Activated CD8-positive, alpha-beta T cell treated with anti-CD3 and anti-CD28 coated beads, Interleukin-2, amount 10 ng/mL, durations not matched to agents 7 days and 5 days (primary cell): ENCODE measurements at places on chromosomes 11 and 22. TPM values are rescaled to one million over a fixed set of nuclear protein-coding genes. Genes with fewer than 3 reads are reported as not detected.

The ARHGEF17 gene
- 0.18 TPM for total RNA-seq

The AIFM3 gene
- total RNA-seq = 0.39 TPM

The EMID1 gene
- total RNA-seq = not detected

The LDHAL6A gene
- total RNA-seq = not detected

The SEPTIN3 gene
- 0.21 TPM for total RNA-seq

The TBX1 gene
- total RNA-seq = 1.5 TPM

The FAM118A gene
- total RNA-seq = 50.6 TPM

The SCGB1A1 gene
- total RNA-seq = not detected

The DGCR6L gene
- 56.3 TPM for total RNA-seq

The ADAMTS15 gene
- 0.05 TPM for total RNA-seq

GRCh38 chr22:47623066-47623762 lies 860.8 kb downstream of the TBC1D22A start:
- no peaks in the 10 kb centered on the region for H3K36me3 ChIP-seq
- DNase-seq = peak; percentile 2
- H3K4me1 ChIP-seq = no peaks in the 10 kb centered on the region
- no peaks in the 10 kb centered on the region for H3K27me3 ChIP-seq

GRCh38 chr22:36817525-36817848 lies 652 bp upstream of the PVALB start:
- peaks cover 72% of the 10 kb centered on the region for H3K27me3 ChIP-seq
- no peak for DNase-seq
- no peak overlapping the region for H3K27ac ChIP-seq
- no peak overlapping the region for H3K4me3 ChIP-seq
- H3K4me1 ChIP-seq = peaks cover 6% of the 10 kb centered on the region
- no peaks in the 10 kb centered on the region for H3K36me3 ChIP-seq

GRCh38 chr22:33470456-33470855 lies 412.3 kb upstream of the SYN3 start:
- H3K27ac ChIP-seq = no peak overlapping the region
- no peak for DNase-seq
- H3K4me1 ChIP-seq = no peaks in the 10 kb centered on the region
- H3K36me3 ChIP-seq = no peaks in the 10 kb centered on the region

DNA sequence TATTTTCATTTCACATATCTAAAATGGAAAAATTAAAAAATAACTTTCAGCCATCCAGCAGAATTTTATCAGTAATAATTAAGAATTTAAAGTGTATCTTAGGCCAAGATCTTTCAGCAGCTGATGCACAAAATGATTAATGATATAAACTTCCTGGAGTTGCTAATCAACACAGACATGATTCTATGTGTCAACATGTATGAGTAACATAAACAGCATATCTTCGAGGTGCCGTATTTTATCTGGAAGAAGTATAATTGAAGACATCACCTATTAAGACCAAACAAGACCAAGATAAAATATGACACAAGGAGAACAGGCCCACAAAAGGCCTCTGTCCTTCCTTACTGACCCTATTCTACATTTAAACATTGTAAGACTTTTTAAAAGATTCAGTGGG lies 45.2 kb downstream of the SLC5A12 start:
- no peaks in the 10 kb centered on the region for H3K36me3 ChIP-seq
- H3K27me3 ChIP-seq = no peaks in the 10 kb centered on the region
- no peak for DNase-seq
- no peak overlapping the region for H3K4me3 ChIP-seq
- no peaks in the 10 kb centered on the region for H3K4me1 ChIP-seq
- H3K27ac ChIP-seq = no peak overlapping the region

DNA sequence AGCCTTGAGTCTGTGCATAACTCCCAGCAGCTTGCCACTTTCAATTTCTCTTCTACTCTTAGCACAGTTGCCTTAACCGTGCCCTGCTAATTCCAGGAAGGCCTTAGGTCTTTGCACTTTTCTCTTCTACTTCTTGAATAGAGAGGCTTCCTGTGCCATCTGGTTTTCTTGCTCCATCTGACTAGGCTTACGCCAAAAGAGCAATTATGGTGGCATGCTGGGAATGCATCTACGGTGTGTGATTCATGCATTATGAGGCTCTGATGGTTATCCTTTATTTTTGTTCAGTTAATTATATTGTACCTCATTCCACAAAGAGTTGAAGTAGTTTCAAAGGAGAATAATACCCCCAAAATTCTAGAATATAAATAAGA lies 29.4 kb downstream of the SIK2 start:
- peaks cover 19% of the 10 kb centered on the region for H3K36me3 ChIP-seq
- H3K27me3 ChIP-seq = no peaks in the 10 kb centered on the region
- peaks cover 36% of the 10 kb centered on the region for H3K4me1 ChIP-seq
- H3K4me3 ChIP-seq = no peak overlapping the region

GRCh38 chr11:2963761-2964160 lies 28.4 kb downstream of the NAP1L4 start:
- no peak overlapping the region for H3K27ac ChIP-seq
- H3K4me3 ChIP-seq = no peak overlapping the region
- H3K27me3 ChIP-seq = no peaks in the 10 kb centered on the region
- no peak for DNase-seq

DNA sequence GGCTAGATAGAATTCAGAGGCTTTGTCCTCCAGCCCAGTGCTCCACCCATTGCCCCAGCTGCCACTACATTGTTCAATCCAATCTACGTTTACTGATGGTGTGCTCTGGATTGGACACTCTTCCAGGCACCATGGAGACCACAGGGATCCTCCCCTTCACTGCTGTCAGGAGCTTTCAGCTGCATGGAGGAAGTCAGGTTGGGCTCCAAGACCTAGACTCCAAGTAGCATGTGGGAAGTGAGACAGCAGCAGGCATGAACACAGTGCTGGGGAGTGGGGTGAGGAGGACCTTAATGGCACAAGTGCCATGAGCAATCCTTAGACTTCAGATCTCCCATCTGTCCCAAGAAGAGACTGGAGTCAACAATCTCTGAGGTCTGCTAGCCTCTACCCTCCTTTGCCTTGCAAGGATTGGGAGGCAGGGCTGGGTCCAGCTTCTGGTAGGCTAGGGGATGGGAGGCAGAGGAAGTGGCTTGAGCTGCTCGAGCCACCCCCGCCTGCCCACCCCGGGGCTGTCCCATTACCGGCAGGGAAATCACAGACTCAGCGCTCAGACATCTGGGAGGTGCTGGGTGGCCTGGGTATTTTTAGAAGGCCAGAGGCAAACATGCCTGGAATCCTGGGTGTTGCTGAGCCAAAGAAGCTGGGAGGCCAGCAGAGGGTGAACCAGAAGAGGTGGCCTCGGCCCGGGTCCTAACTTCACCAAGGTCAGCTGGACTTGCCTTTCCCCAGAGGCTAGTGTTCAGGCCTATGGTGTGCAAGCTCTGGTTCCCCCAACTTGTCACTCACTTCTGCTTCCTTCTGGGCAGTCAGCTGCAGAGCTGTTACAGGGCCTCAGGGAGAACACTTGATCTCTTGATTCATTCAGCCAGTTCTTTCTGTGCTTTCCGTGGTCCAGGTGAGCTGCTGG lies 15.2 kb upstream of the FCHSD2 start:
- DNase-seq = no peak
- H3K36me3 ChIP-seq = no peaks in the 10 kb centered on the region
- H3K27ac ChIP-seq = no peak overlapping the region
- peaks cover 65% of the 10 kb centered on the region for H3K4me1 ChIP-seq
- H3K27me3 ChIP-seq = no peaks in the 10 kb centered on the region
- no peak overlapping the region for H3K4me3 ChIP-seq

DNA sequence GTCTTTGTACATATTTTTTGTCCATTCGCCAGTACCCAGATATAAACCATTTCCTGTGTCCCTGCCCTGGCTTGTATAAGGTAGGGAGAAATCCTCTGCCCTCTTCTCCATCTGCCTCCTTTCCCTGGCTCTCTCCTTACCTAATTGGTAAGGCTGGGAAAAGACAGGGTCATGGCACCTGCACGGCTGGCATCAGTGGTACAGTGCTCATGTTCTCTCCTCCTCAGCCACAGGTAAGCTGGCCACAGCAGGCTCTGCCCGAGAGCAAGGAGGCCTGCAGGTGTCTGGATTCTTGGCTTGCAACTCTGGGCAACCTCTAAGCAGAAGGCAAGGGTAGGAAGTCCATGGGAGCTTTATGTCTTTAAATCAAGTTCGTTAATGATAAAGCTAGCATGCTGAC lies 419.9 kb downstream of the BUD13 start:
- no peaks in the 10 kb centered on the region for H3K4me1 ChIP-seq
- H3K27me3 ChIP-seq = no peaks in the 10 kb centered on the region
- no peak overlapping the region for H3K4me3 ChIP-seq
- no peaks in the 10 kb centered on the region for H3K36me3 ChIP-seq
- DNase-seq = no peak

GRCh38 chr22:43827926-43828724 lies 16.0 kb upstream of the EFCAB6 start:
- peaks cover 3% of the 10 kb centered on the region for H3K27me3 ChIP-seq
- H3K4me1 ChIP-seq = no peaks in the 10 kb centered on the region
- no peak overlapping the region for H3K27ac ChIP-seq
- no peak for DNase-seq
- no peak overlapping the region for H3K4me3 ChIP-seq
- H3K36me3 ChIP-seq = no peaks in the 10 kb centered on the region

- no peak overlapping the region for H3K4me3 ChIP-seq
- H3K27ac ChIP-seq = no peak overlapping the region
- no peaks in the 10 kb centered on the region for H3K36me3 ChIP-seq
- H3K27me3 ChIP-seq = peaks cover 41% of the 10 kb centered on the region
- no peak for DNase-seq
- H3K4me1 ChIP-seq = no peaks in the 10 kb centered on the region
Observed at GRCh38 chr11:123286761-123287160, 91.7 kb upstream of the CLMP start.

DNA sequence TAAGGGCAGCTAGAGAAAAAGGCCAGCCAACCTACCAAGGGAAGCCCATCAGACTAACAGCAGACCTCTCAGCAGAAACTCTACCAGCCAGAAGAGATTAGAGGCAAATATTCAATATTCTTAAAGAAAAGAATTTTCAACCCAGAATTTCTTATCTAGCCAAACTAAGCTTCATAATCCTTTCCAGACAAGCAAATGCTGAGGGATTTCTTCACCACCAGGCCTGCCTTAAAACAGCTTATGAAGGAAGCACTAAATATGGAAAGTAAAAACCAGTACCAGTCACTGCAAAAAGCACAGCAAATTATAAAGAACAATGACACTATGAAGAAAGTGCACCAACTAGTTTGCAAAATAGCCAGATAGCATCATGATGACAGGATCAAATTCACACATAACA lies 30.6 kb upstream of the CASP12 start:
- H3K4me1 ChIP-seq = peaks cover 21% of the 10 kb centered on the region
- H3K27me3 ChIP-seq = no peaks in the 10 kb centered on the region
- no peak overlapping the region for H3K4me3 ChIP-seq
- peaks cover 77% of the 10 kb centered on the region for H3K36me3 ChIP-seq
- H3K27ac ChIP-seq = no peak overlapping the region
- no peak for DNase-seq

DNA sequence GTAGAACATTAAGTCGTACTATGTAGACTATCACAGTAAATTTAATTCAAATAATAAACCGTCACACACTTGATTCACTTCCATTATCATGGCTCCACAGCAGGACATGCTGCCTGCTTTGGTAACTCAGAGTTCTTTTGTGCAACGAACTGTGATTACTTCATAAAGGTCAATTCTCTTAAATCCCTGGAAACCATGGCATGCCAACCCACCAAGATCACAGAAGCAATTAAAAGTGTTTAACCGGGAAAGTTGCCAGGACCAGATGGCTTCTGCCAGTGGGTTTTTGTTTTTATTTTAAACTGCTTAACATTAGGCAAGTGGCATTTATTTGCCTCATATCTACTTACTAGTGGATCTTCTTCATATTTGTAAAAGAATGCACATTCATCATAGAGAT lies 1162.1 kb downstream of the DLG2 start:
- no peaks in the 10 kb centered on the region for H3K27me3 ChIP-seq
- no peak for DNase-seq

- peaks cover 43% of the 10 kb centered on the region for H3K36me3 ChIP-seq
- H3K4me3 ChIP-seq = no peak overlapping the region
- DNase-seq = no peak
- H3K27me3 ChIP-seq = no peaks in the 10 kb centered on the region
- H3K27ac ChIP-seq = peak overlapping the region; percentile 16
- H3K4me1 ChIP-seq = peaks cover 10% of the 10 kb centered on the region
Observed at GRCh38 chr11:78216571-78217287, 28.0 kb downstream of the USP35 start.

DNA sequence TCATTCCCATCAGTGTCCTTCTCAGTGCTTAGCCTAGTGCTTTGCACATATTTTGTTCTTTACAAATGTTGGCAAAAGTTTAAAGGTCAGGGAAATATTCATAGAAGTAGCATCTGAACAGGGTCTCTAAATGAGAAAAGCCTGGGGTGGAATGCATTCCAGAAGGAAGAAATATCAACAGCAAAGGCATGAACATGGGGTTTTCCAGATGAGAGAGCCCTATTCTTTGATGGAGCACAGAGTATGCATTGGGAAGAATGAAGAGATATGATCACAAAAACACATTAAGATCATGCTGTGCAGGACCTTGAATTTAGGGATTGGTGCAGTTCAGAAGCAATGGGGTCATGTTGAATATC lies 140.2 kb downstream of the SNX19 start:
- H3K27me3 ChIP-seq = peaks cover 9% of the 10 kb centered on the region
- no peak for DNase-seq
- no peak overlapping the region for H3K4me3 ChIP-seq
- no peak overlapping the region for H3K27ac ChIP-seq
- no peaks in the 10 kb centered on the region for H3K4me1 ChIP-seq

GRCh38 chr11:111406091-111406490 lies 27.0 kb upstream of the POU2AF1 start:
- no peak overlapping the region for H3K27ac ChIP-seq
- H3K4me1 ChIP-seq = peaks cover 19% of the 10 kb centered on the region
- H3K36me3 ChIP-seq = no peaks in the 10 kb centered on the region

DNA sequence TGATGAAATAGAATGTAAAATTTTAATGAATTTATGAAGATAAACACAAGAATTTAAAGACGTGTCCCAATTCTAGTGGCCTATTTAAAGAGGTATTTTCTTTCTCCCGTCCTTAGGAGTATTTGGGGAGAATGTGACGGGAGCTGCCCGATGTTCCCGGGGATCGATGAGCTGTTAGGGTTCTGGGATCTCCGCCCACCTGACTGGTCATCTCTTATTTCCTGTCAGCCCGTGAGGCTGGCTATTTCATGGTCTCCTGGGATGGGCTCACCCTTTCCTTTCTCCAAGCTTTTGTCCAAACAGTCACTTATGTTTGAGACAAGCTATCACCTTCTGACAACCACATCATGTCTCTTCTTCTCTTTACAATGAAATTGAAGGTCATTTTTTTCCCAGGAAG lies 16.9 kb upstream of the CLMP start:
- H3K4me1 ChIP-seq = no peaks in the 10 kb centered on the region
- H3K27me3 ChIP-seq = peaks cover 44% of the 10 kb centered on the region
- no peak overlapping the region for H3K4me3 ChIP-seq
- no peak overlapping the region for H3K27ac ChIP-seq
- DNase-seq = no peak

GRCh38 chr11:1339066-1339675 lies 29.7 kb upstream of the TOLLIP start:
- no peak for DNase-seq
- peaks cover 6% of the 10 kb centered on the region for H3K36me3 ChIP-seq
- H3K4me3 ChIP-seq = no peak overlapping the region
- peaks cover 21% of the 10 kb centered on the region for H3K4me1 ChIP-seq
- no peak overlapping the region for H3K27ac ChIP-seq
